ENCODE measurements at places on chromosomes 5 and 9.

DNA sequence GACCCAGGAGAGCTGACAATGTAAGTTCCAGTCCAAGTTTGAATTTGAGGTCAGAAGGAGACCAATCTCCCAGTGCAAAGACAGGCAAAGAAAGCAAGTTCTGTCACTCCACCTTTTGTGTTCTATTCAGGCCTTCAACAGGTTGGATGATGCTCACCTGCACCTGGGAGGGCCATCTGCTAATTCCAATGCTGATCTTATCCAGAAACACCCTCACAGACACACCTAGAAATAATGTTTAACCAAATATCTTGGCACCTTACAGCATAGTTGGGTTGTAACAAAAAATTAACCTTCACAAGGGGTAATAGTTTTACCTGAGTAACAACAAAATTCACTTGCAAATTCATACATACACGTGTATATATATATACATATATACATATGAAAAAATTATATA is 190.8 kb downstream of the DIRAS2 start:
- no peak for DNase-seq

GRCh38 chr9:94761481-94761880 is 35.0 kb downstream of the AOPEP start:
- DNase-seq, result no peak

- DNase-seq, result no peak
Observed at GRCh38 chr9:137758067-137758466, 119.5 kb upstream of the CACNA1B start.

GRCh38 chr9:18068900-18069299 is 405.1 kb upstream of the ADAMTSL1 start:
- no peak for DNase-seq

All from activated naive CD8-positive, alpha-beta T cell treated with anti-CD3 and anti-CD28 coated beads, Interleukin-2, amount 50 U/mL, for 24 hours (primary cell).